ENCODE measurements at places on chromosomes 13 and 19.

DNA sequence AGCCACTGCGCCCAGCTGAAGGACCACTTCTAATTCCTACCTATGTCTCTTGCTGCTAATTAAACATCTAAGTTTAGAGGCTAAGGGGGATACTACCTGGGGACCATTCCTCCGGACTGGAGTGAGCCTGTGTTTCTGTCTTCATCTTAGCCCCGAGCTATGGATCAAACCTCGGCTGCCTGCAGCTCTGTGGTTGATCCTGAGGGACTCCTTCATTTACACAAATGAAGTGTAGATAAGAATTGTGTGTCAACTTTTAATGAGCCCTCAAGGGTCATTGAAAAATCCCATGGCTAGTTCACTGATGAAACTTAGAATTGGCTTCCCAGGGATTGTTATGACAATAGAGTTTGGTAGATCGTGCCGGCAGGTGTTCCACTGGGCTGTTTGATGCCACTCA, 31.5 kb upstream of the OR10H1 start:
- no peak for DNase-seq

DNA sequence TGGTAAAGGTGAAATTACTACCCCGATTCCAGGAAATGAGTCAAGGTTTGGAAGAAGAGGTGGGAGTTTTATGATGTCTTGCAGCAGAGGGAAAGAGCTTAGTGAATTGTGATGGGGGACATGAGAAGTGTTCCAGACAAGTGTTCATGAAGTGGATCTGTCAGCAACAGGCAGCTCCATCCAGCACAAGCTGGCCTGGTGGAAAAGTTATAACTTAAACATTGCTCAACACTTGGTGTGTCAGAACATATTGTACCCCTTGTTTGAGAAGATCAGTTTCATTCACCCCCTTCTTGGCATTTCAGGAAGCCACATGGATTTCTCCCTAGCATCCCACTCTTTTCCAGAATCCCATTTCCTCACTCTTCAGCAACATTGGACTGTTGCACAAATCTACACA, 222.0 kb downstream of the B3GLCT start:
- DNase-seq = no peak

DNA sequence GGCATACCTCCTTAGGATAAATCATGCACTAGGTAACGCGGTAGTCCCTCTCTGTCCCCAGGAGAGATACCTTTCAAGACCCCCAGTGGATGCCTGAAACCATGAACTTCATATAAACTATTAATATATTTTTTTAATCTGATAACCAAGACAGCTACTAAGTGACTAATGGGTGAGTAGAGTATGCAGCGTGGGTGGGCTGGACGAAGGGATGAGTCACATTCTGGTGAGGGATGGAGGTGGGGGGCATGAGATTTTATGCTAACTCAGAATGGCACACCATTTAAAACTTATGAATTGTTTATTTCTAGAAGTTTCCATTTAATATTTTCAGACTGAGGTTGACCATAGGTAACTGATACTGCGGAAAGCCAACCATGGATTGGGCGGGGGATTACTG, 46.2 kb downstream of the CDK8 start:
- no peak for DNase-seq

DNA sequence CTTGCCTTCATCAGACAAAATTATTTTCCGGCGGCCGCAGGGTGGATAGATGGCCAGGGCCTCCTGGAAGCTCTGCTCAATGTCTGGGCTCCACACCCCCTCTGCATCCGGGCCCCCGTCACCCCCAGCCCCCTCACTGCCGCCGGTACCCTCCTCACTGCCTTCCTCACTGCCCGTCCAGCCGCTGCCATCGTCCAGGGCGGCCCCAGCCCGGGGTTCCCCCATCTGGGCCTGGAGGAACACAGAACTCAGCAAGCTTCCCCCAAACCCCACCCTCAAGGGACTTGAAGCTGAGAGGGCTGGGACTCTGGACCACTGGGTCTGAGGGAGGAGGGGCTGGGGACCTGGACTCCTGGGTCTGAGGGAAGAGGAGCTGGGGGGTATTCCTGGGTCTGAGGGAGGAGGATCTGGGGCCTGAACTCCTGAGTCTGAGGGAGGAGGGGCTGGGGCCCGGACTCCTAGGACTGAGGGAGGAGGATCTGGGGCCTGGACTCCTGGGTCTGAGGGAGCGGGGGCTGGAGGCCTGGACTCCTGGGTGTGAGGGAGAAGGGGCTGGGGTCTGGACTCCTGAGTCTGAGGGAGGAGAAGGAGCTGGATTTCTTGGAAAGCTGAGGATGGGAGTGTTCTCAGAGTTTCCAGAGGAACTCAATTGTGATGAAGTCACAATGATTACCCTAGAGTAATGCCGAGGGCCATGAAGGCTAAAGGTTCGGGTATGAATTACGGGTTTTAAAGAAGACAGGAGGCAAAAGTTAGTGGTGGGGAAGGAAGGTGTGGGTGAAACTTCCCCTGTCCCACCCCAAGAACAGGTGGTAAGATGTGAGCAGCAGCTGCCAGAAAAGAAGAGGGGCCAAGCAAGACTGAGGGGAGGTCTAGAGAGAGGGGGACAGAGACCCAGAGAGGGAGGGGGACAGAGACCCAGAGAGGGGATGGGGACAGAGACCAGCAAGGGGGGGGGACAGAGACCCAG, 2.1 kb downstream of the TEAD2 start:
- no peak for DNase-seq

- peak; percentile 48 for DNase-seq
Observed at GRCh38 chr13:100542826-100543156, 45.8 kb downstream of the GGACT start.
